Common myeloid progenitor, CD34-positive (primary cell): ENCODE measurements at places on chromosomes 1 and 21.

DNA sequence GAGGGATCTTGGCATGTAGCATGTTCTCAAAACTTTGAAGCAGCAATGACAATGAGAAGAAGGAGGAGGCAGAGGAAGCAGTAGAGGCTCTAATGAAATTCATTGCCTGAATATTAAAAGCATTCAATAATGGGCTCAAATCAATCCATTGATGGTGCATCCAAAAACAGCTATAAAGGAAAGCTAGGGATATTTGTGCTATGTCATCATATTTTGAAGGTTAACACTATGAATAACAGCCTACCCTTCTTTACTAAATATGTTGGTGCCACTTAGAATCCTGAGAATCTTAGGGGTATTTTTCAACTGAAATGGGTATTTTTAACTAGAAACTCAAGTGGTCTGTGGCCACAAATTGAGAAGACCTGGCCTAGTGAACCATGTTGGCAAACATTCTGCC is 153.7 kb downstream of the SETD4 start:
- no peak for DNase-seq

DNA sequence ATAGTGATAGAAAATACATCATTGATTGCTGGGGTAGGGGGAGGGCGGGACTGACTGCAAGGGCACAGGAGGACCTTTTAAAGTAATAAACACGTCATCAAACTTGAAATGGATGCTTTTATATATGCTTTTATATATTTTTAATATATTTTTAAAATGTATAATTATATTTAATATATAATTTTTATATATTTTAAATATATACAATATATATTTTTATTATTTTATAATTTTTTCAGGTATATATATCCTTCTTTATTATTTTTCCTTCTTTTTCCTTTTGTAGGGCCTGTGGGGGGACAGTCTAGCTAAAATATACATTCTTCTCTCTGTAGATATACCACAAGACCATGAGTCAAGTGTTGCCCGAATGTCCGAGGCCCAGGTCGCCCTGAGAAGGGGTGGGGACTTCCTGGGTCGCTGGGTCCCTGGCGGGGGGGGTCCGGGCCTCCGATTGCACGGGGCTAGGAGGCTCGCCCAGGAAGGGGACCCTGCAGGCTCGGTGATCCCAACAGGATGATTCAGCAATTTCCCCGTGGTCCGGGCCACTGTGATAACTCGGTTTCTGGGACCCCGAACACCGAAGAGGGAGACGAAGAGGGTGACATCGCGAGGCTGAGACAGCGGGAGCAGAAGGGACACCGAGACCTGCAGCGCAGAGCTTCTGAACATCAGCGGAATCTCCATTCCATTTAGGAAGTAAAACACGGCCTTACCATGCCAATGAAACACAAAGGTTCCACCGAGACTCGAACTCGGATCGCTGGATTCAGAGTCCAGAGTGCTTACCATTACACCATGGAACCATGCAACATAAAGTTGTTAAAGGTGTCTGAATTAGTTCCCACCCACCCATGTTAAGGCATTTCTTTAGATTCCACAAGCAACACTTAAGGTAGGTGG is 112.5 kb upstream of the NBPF11 start:
- peak; percentile 24 for DNase-seq

- peak; percentile 36 for DNase-seq
Measured at GRCh38 chr1:64675718-64676345, 69.0 kb upstream of the RAVER2 start.

DNA sequence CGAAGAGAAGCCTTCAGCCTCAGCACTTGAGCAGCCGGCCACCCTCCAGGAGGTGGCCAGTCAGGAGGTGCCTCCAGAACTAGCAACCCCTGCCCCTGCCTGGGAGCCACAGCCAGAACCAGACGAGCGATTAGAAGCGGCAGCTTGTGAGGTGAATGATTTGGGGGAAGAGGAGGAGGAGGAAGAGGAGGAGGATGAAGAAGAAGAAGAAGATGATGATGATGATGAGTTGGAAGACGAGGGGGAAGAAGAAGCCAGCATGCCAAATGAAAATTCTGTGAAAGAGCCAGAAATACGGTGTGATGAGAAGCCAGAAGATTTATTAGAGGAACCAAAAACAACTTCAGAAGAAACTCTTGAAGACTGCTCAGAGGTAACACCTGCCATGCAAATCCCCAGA is 78.4 kb downstream of the PRDM2 start:
- no peak for DNase-seq

DNA sequence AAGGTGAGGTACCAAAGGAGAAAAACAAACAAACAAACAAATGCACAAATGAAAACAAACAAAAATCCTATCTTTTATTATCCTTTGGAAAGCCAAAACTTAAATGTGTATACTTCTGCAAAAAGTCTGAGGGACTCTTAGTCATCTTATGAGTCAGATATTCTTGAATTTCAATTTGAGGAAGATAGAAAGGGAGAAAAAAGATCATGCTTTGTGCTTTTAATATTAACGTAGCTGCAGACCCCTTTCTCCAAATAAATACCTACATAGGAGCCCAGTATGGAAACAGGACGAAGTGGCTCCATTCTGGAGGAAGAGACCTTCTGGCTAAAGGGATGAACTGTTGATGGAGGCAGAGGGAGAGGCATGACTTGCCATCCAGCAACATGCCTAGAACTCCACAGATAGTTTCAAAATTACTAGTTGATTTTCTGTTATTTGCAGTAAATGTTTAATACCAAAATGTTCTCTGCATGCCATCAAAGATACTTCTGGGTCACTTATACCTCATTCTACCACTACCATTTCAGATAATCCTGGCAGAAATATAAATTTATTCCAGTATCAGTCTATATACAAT is 25.4 kb downstream of the NUP210L start:
- DNase-seq: no peak

DNA sequence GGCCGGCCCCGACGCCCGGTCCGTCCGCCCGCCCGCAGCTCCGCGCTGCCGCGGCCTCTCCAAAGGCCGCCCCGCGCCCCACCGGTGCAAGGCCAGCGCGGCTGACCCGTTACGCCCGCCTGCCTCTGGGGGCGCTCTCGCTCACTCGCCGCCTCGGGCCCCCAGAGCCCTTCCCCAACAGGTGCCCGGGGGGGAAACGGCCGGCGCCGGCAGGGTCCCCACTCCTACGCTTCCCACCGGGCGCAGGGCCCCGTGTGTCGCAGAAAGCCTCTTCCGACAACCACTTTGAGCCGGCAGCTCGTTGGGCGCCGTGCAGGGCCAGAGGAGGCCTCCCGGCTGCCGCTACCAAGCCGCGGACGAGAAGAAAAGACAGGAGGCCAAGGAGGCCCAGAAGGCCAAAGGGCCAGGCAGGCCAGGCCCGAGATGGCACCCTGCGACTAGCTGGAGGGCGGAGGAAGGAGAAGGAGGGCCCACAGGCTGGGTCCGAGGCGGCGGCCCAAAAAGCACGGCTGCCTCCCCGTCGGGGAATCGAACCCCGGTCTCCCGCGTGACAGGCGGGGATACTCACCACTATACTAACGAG is 64.9 kb upstream of the FCGR2A start:
- DNase-seq: peak; percentile 74

DNA sequence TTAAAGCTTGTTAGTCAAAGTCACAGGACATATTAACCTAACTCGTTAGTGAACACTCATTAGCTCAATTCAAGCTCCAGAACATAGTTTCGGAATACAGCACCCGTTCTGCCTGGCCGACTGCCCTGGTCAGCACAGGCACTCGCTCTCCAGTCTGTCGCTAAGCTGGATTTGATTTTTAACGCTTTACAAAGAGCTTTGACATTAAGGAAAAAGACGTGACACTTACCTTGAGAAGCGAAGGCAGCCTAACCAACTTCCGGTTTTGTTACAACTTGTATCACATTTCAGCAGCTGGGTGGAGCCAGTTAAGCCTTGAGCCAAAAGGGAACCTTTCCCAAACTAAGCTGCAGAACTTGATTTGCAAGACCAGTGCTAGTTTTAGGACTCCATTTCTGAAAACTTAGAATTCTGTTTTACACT is at the start of gene FRRS1:
Gene FRRS1, minus strand, starts transcription at position 258 of the 423 bp plus-strand sequence. CDS start 17,867 bp downstream, outside the sequence.
- peak; percentile 70 for DNase-seq

DNA sequence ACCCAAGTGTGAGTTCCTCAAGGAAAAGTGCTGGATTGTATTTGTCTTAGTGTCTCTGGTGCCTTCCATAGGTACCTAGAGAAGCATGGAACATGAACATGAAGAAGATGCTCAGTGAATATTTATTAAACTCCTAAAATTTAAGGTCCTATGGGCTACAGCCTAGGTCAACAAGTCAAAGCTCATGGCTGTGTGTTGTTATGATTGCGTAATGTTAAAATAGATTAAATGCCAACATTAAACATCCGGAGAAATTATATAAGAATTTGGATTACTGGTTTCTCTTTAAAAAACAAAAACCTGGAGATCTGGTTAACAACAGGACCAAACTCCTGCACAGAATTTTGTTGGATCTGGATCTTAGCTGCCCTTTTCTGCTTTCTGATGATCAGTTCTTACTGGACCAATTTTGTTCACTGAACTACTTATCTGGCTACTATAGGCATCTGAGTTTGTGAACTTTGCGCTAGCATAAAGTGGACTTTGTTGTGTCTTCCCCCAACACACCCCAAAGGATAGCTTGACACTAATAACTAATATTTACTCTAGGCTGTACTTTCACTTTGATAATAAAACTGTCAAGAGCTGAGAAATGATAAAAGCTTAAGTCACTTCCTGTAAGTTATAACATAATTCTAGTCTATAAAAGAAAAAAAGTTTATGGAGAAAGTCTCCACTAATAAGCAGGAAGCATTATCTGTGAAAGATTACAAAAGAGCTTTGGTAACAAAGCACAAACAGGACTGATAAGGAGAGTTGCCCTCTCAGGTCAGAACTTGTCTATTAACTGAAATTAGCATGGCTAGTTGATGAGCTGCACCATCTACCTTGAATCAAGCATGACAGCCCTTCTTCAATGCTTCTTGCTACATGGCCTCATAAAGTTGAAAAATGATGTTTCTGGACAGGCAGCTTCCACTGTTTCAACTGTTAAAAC is 20.7 kb downstream of the F5 start:
- no peak for DNase-seq

DNA sequence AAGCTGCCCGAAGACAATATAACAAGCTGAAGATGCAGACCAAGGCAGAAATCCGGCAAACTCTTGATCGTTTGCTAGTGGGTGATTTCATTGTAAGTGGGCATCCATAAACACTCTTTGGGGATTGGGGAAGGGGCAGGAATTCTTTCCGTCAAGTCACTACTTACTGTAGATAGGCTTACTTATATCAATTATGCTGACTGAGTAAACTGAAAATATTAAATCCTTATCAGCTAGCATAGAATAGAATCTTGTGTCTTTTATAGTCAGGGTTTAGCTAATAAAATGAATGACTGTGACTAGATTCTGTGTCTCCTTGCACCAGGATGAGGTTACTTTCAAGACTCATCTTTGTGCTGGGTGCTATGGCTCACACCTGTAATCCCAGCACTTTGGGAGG is 41.2 kb downstream of the VPS13D start:
- no peak for DNase-seq

GRCh38 chr1:48923116-48923515 is 146.4 kb upstream of the BEND5 start:
- DNase-seq: no peak

DNA sequence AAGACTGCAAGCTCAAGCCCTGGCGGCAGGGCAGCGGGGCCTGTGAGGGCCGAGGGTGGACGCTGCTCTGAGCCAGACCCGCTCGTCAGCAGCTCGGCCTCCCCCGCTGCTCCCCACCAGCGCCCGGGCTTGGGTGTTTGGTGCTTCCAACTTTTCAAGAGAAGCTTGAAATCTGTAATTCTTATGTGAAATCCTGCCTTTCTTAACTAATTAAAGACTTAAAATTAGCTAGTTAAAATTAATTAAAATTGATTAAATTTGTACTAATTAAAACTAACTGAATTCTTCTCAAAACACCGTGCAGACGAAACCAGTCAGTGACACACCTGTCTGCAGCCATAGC is 14.0 kb upstream of the SLC19A1 start:
- no peak for DNase-seq

GRCh38 chr1:169161496-169162194 is 55.2 kb downstream of the ATP1B1 start:
- peak; percentile 11 for DNase-seq

DNA sequence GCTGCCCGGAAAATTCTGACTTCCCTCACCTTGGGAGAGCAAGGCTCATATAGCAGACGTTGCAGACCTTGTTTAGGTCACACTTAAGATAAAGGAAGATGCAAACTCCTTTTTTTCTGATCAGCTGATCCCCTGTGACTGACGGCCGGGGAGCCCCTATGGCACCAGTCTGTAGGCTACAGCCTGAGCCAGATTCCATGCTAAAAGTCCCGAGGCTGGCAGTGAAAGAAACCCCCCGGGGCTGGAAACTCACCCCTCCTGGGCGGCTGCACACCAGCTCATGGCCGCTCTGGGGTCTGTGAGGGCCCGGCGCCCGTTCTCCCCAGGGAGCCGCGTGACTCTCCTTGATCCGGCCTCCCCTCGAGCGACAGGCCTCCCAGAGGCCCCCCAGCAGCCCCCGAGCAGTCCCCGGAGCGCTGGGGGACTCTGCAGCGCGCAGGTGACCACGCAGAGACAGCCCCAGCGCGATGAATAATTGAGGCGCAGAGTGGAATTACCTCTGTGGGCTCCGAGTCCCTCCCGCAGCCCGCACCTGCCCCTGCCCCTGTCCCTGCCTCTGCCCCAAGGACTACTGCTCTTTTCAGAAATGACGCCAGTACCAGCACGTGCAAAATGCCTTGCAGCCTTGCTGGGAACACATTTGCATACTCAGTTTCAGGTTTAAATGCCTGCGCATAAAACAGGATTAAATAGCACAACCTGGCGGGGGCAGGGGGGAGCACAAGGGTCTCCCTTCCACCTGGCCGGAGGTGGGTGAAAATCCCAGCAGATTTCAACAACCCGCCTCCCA is 62.6 kb upstream of the CLDN14 start:
- peak; percentile 22 for DNase-seq

DNA sequence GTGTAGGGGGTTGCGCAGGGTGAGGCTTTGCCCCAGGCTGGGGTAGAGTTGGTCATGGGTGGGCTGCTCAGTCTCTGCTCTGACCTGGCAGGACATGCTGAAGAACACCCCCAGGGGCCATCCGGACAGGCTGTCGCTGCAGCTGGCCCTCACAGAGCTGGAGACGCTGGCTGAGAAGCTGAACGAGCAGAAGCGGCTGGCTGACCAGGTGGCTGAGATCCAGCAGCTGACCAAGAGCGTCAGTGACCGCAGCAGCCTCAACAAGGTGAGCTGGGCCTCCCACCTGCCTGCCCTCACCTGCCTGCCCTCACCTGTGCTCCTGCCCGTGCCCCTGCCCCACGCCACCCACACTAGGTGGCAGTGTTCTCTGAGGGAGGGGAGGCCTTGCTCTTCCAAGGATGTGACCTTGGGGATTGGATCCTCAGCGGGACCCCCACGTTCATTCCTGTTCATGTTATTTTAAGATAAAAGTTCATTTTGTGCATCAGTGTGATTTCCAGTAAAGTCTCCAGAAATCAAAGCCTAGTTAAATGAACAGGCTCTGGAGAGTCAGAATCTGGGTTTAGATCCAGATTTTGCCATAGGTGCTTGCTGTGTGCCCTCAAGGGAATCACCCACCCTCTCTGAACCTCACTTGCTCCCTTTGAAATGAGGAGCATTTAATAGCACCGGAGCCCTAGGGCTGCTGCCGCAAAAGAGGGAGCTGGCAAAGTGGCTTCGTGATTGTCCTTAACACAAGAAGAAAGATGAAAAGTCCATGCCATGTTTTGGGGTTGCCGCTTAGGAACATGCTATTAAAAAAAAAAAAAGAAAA is 87.9 kb downstream of the ARHGEF10L start:
- no peak for DNase-seq
